Mesangial cell (primary cell): ENCODE measurements at places on chromosomes 2 and 18. TPM values are rescaled to one million over a fixed set of nuclear protein-coding genes. Genes with fewer than 3 reads are reported as not detected.

Gene NAT8
- total RNA-seq = not detected in 2 replicates

Gene CNDP1
- not detected in 2 replicates for total RNA-seq

Gene HOXD10
- 9.8 and 25.0 TPM in 2 replicates for total RNA-seq

Gene RAX
- not detected in 2 replicates for total RNA-seq

Gene NDC80
- total RNA-seq = 1.0 and 33.2 TPM in 2 replicates

Gene TMEM17
- total RNA-seq = 1.6 and 2.8 TPM in 2 replicates

Gene PSMA8
- not detected in 2 replicates for total RNA-seq

Gene SP110
- 6.8 and 10.3 TPM in 2 replicates for total RNA-seq

Gene GTF2A1L
- total RNA-seq = 0.13 TPM in 1 of 2 replicates, not detected in the other

Gene SPHKAP
- total RNA-seq = under 0.01 and 0.13 TPM in 2 replicates

Gene EPC2
- 6.0 and 11.9 TPM in 2 replicates for total RNA-seq

Gene ABCG8
- total RNA-seq = not detected in 2 replicates
